ENCODE measurements at places on chromosomes 16 and 17. TPM values are rescaled to one million over a fixed set of nuclear protein-coding genes. Genes with fewer than 3 reads are reported as not detected.

- DNase-seq: no peak
Measured at GRCh38 chr16:64122177-64122576, 999.7 kb downstream of the CDH11 start.

DNA sequence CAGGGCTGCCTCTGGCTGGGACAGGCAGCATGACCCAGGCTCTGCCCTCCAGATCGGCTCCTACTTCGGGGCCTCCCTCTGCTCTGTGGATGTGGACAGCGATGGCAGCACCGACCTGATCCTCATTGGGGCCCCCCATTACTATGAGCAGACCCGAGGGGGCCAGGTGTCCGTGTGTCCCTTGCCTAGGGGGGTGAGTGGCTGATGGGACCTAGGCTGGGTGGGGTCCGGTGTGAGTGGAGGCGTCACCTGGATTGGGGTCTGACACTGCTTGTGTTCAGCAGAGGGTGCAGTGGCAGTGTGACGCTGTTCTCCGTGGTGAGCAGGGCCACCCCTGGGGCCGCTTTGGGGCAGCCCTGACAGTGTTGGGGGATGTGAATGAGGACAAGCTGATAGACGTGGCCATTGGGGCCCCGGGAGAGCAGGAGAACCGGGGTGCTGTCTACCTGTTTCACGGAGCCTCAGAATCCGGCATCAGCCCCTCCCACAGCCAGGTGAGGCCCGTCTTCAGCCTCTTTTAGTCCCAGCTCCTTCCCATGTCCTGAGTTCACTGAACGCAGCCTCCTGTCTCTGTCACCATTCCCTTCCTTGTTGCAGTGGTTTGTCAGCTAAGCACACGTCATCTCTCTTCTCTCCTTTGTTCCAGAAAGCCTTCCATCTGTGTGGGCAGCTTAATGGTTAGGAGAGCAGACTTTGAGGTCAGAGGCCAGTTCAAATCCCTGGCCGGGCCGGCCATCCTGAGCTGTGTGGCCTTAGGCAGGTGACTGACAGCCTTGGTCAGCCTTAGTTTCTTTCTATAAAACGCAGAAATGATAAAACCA, 16.9 kb downstream of the COX6A2 start:
- DNase-seq: no peak

DNA sequence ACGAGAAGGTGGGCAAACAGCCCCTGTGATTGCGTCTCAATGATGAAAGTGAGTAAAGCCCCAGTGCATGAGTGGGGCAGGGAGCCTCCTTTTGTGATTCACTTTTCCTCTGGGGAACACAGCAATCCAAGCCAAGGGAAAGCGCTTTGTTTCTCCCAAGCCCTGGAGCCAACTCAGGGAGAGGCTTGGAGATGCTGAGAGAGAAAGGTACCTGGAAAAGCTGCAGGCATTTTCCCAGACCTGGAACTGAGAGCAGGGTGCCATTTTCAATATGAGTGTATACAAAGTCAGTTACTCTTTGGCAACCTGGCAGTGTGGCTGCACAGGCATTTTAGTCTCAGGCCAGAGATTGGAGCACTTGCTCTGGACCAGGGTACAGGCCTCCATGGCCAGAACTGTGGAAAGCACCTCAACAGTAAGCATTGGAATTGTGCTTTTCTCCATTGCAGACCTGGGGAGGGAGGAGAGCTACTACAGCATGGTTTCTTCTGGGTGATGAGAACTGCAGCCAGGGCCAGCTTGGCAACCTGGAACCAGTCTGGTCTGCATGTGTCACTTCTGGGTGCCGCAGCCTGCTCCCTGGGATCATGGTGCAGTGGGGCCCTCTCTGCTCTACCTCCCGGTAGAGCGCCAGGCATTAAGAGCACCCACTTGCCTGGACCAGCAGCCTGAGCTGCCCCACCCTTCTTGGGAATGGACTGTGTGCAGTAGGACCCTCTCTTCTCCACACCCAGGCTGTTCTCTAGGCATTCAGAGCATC, 89.0 kb upstream of the CDH5 start:
- DNase-seq: peak; percentile 20

GRCh38 chr17:80504686-80505413, 28.4 kb upstream of the NPTX1 start:
- DNase-seq: no peak

DNA sequence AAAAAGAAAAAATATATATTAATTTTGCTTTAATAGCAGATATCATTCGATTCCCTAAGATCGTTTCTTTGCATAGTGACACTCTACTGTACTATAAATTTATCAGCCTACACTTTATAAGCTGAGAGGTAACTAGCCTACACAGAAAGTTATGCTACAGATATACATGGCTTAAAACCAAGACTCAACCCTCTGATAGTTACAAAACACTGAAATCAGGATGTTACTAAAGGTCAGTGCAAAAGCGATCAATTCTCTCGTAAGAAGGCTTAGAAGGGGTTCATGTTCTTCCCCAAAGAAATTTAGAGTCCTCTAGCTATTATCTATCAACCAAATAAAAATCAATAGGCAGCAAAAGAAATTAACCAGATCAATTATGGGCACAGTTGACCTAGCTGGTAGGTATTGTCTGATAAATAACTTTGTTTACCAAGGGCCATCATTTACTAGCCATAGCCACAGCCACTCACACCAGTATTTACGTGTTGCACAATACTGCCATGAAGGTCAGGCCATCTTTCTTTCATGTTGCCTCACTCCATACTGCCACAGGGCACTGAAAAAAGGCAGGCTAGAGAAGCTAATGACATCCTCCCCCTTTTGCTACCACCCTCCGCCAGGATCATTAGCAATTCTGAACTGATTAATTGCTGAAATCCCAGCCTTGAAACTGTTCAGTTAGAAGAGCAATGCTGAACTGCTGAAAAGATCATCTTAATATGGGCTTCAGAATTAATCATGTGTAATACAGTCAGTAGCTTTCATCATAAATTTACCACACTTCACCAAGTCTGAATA, 43.7 kb downstream of the RND2 start:
- peak; percentile 35 for DNase-seq

- no peak for DNase-seq
Measured at GRCh38 chr16:53297477-53297876, 136.8 kb upstream of the RBL2 start.

DNA sequence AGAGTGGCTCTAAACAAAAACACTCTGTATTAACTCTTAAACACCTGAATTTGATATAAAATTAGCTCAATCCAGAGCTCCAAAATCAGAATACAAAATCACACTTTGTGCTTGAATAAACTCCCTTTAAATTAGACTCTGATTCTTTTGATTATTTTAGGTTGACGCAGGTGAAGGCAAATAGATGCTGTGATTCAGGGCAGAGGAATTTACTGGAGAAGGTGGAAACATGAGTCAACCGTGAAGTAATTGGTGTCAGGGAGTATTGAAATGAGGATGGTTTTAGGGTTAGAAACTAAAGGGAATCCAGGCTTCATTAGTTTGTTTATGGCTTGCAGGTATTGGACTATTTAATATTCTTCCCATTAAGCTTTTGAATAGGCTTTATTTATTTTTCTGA, 37.1 kb upstream of the TEKT1 start:
- no peak for DNase-seq

GRCh38 chr16:56611281-56611833, 3.0 kb downstream of the MT2A start:
- DNase-seq: no peak

DNA sequence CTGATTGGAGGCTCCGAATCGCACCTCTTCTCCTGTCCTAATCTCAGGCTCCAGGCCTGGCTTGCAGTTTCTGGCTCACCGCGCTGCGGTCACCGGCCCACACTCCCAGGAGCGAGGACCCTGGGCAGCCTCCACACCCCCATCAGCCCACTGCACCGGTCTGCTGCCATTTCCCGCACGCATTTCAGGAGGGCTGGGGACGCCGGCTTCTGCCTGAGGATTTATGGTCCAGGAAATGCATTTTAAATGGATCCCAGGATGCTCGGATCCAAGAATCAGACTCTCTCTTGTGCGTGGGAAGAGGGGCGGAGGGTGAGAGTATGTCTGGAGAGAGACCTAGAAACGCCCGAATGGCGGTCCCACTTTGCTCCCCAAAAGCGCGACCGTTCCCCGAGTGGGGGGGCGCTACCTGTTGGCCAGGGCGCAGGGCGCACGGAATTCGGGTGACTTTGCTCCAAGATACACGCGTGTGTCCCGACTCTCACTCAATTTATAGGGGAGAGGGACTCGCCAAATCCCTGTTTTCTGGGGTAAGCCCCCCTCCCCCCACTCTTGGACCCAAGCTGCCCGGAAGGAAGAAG, 817 bp upstream of the JPH3 start:
- no peak for DNase-seq

DNA sequence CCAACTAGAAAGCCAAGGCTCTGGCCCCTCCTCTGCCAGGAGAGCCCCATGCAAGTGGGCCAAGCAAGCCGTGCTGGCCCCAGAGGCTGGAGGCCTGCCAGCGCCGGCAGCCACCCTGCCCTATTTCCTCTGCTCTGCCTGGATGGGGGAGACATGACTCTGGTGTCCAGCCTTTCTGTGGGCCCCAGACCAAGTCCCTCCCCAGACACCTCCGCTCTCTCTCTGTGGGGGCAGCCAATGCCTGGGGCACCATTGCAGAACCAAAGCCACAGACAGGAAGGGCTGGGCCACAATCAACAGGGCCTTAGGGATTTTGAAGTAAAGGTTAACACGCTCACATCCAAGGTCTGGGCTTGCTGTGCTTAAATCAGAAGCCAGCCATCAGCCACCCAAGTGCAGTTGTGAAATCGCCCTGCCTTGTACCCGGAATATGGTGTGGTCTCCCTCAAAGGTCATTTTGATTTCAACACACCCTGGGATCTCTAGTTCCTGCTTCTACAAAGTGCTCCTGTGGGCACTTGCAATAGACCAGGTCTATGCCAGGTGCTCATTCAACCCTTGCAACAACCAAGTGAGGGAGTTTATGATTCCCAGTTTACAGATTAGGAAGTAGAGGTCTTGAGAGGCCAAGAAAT, 63.5 kb upstream of the TEX2 start:
- no peak for DNase-seq

GRCh38 chr17:63382826-63383225, 63.3 kb downstream of the CYB561 start:
- no peak for DNase-seq

DNA sequence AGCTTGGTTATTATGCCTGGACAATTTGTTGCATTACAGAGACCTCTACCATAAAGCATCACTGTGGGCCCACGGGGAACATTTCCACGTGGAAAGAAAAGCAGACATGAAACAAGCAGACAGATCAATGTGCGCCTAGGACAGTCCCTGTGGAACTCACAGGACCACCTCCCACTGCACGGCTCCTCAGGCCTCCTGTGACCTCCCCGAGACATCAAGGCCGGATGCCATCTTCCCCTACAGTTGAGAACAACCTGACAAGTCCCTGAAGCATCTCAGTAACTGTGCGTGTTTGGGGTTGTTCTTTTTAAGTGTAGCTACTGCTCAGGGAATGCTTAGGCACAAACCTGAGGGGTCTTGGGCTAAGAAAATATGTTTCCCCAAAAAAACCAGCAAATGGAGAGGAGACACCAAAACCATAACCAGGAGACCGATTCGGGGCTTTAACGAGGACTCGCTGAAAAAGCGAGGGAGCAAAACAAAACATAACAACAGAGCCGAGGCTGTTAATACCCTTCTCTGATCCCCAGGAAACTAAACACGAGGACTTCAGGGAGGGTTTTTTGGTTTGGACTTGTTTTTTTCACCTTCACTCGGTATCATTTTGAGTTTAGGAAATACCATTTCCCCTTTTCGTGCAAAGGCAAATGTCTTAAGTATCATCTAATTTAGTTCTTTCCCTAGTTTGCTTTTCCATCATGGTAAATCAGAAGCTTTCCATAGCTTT, 87.1 kb downstream of the CYTH1 start:
- DNase-seq: no peak

GRCh38 chr17:3762922-3763776, 37.8 kb downstream of the ITGAE start:
- no peak for DNase-seq

DNA sequence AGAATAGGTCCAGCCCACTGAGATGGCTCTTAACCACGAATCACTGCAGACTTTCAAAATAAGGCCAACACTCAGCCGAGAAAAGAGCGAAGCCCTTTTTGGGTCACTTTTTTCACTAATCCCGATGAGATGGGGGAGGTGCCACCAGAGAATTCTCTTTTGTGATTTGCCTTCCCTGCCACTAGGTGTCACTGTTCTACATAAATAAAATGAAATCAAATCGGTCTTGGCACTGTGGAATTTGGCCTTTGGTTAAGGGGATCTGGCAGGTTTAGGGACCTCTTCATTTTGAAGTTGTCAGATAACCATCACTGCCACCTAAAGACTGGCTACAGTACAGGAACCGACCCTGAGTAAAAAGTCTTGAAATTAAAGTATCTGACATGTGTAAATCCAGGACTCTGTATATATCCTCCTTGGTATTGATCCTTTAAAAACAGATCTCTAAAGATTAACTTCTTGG, 147.0 kb downstream of the HS3ST4 start:
- no peak for DNase-seq

GRCh38 chr16:8986111-8986510, 22.4 kb upstream of the USP7 start:
- DNase-seq: no peak

DLX4 gene
- total RNA-seq: not detected

GLP2R gene
- total RNA-seq: 0.67 TPM

AP2B1 gene
- 25.4 TPM for total RNA-seq

ENDOV gene
- total RNA-seq: 5.7 TPM

LGALS9B gene
- total RNA-seq: not detected

Measured in liver (tissue), 10 donors.